ENCODE measurements at places on chromosomes 1 and 21. TPM values are rescaled to one million over a fixed set of nuclear protein-coding genes. Genes with fewer than 3 reads are reported as not detected.

DNA sequence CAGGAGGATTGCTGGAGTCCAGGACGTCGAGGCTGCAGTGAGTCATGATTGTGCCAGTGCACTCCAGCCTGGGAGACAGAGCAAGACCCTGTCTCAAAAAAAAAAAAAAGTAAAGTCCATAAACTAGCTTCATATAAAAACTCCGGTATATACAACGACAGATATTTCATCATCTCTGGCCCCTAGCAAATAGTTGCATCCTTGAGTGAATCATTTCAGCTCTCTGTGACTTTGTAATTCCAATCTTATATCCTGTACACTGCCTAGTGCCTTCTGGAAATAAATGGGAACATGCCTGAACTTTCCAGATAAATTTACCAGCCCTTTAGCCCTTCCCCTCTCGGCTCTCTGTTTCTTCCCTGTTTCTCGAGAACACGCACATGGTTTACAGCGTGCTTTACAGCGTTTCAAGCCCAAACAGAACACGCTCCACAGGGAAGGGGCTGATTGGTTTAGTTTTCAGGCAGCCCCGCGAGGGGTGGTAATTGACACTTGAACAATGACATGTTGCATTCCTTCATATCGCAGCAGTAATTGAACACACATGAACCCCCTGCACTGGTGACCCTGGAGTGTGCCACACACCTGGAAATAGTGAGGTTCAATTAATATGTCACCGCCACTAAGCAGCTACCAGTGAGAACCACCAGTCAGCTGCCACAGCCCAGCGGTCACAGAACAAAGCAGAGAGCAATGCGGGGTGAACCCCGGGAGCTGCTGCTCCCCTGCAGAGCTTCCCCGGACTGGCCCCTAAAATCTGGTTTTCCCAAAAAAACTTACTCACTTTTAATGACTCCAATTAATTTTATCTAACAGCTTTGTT is 35.7 kb upstream of the SIM2 start:
- no peak for DNase-seq

DNA sequence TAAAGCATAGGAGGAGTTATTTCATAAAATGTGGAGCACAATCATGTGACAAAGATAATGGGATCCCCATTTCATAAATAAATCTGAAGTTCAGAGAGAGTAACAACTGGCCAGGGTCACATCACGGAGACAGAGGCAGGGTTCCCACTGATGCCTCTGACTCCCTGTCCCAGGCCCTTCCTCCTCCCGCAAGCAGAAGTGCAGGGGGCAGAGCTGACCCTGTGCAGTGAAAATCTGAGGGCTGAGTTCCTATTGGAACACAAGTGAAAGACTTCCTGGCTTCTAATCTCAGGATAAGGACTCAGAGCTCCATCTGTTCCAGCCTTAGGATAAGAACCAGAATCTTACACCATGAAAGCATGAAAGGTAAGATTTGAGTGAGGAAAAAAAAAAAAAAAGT is 22.0 kb downstream of the SELL start:
- no peak for DNase-seq

- no peak for DNase-seq
These were observed 80.7 kb downstream of the MRPL37 start for GRCh38 chr1:54280651-54281050.

GRCh38 chr1:228471762-228472398 is 15.3 kb upstream of the RNF187 start:
- no peak for DNase-seq

- no peak for DNase-seq
These were observed 90.1 kb upstream of the SLC25A33 start for GRCh38 chr1:9449110-9449627.

GRCh38 chr21:43975469-43976098 is 36.5 kb upstream of the TRAPPC10 start:
- DNase-seq: peak; percentile 74

GRCh38 chr1:24506691-24507381 is 4.2 kb downstream of the RCAN3 start:
- no peak for DNase-seq

DNA sequence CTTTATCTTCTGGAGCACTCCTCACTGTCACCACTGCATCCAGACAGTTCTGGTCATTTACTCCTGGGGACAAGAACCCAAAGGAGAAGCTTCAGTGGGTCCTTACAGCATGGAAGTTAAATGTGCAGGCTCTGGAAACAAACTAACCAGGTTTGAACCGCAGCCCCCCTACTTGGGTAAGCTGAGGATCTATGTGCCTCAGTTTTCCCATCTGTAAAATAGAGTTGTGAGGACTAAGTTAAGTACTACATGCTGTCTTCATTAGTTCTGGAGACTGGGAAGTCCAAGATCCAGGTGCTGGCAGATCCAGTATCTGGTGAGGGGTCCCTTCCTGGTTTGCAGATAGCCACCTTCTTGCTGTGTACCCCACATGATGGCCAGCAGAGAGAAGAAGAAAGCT is 8.0 kb upstream of the ATP1A2 start:
- no peak for DNase-seq

DNA sequence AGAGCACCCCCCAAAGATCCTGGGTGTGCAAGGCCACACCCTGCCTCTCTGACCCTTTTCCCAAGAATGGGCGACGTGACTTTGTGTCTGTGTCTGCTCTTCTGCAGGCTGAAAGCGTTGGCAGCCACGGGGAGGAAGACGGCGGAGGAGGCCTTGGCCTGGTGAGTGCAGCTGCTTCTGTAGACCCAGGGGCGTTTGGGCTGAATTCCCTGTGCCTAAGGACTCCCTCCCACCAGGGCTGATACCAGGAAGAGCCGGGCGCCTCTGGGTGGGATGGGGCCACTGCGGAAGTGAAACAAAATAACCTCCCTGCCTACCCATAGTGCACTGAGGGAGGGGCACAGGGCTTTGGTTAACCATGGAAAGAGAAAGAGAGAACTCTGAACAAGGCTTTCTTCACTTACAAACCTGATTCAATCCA is 2.5 kb downstream of the UBASH3A start:
- no peak for DNase-seq

DNA sequence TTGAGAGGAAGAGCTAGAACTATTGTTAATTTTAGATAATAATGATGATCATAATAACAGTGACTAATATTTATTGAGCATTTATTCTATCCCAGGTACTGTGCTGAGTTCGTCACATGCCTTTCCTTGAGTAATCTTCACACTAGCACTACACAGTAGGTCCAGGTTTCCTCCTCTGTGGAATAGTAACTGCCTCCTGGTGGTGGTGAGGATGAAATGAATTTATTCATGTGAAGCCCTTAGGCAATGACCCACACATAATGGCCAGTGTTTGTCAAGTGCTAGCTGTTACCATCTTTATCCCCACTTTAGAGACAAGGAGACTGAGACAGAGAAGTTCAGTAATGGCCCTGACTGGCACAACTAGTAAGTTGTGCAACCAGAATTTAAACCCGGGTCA is 5.9 kb downstream of the NIPAL3 start:
- DNase-seq: no peak

DNA sequence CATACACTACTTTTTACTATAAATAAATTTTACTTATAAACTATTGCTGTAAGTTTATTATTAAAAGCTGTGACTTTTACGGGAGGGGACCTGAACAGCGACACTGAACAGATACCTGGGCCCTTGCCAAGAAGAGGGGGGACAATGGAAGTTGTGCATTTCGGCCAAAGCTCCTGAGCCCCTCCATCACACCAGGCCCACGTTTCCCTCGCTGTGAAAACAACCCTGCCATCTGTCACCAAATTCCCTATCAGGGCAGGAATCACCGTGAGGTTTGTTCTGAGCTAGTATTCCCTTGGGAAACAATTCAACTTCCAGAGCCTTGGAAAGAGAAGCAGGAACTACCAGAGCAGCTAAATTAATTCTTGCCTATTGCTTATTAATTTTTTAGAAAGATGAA is 37.0 kb downstream of the VTCN1 start:
- DNase-seq: no peak

GRCh38 chr1:229035748-229036082 is 235.2 kb upstream of the RAB4A start:
- DNase-seq: no peak

GRCh38 chr1:71068325-71069240 is 12.3 kb downstream of the ZRANB2 start:
- no peak for DNase-seq

- DNase-seq: no peak
These were observed 330.1 kb upstream of the PBX1 start for GRCh38 chr1:164228928-164229327.

GRCh38 chr1:203142124-203142523 is 14.6 kb downstream of the ADORA1 start:
- DNase-seq: no peak

DNA sequence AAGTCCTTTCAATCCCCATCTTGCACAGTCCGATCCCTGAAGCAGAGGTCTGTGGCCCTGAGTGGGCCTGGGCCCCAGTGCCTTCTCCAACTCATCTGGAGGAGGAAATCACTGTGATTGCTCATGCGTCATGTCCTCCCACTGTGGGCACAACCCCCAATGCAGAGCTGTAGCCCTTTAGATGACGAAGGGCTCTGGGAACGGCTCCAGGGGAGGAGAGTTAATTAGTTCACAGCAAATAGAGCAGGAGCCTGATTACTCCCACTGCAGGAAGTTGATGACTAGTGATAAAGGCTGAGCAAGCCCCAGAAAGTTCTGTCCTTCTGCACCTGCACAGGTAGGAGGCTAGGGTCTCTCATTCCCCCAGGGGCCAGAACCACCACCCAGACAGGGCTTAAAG is 111.5 kb downstream of the CCDC185 start:
- no peak for DNase-seq

- DNase-seq: no peak
These were observed 46.3 kb upstream of the TNFSF18 start for GRCh38 chr1:173097001-173097400.

- DNase-seq: no peak
These were observed 248.7 kb upstream of the CXADR start for GRCh38 chr21:17264182-17264581.

GRCh38 chr1:6490181-6491080 is 1.0 kb downstream of the PLEKHG5 start:
- DNase-seq: peak; percentile 21

DNA sequence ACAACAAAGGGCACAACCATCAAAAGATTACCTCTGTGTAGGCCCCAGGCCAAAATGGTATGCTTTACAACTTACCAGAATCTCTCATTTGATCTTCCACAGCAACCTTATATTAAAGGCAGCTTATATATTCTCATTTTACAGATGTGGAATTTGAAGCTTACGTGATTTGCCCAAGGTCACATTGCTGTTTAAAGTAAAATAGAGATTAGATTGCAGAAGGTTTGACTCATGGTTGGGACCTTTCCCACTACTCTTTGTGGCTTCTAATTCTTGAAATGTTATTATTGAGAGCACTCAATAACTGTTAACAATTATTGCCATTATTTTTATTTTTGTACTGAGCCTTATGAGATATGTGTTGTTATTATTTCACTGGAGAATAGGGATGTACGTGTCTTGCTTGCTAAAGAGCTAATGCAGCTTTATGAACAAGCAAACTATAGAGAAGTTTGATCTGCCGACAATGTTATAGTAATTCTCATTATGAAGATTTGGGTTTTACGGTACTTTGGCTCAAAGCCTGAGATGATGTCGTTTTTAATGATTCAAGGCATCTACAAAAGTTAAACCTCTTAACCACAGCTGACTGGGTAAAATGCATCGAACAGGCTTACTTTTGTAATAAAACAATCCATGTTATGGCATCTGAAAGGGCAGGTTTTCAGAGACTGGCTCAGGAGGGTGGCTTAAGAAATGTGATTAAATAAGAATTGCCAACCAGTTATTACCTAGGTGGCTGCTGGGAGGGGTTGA is 43.3 kb upstream of the TSNAX start:
- DNase-seq: no peak

DNA sequence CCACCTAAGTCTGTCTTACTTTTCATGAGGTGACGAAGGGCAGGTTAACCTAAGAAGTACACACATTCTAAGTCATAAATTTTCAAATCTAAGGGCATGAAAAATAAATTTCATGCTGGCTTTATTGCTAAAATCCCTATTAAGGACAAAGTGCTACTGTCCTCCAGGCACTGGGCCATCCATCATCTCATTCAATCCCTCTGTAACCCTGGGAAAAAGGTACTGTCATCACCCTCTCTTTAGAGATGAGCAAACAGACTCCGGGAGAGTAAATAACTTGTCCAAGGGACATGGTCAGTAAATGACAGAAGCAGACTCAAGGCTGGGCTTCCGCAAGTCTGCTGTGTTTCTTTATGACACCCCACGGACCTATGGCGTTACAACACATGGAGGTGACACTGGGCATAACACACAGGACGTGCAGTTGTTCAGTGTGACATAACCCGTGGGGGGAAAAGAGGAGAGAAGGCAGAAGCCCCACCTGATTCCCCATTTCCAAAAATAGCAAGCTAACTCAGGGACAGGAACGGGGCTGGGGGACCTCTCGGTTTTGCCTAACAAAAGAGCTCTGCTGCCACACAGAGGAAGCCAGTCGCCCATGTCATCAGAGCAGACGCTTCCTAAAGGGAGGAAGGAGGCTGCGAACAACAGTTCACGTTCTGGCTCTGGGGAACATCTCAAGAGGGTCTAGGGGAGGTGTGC is 12.5 kb upstream of the SRM start:
- DNase-seq: no peak

The NBPF10 gene
- polyA plus RNA-seq: 0.21 TPM

The ANGPTL3 gene
- polyA plus RNA-seq: not detected

The BCAR3 gene
- polyA plus RNA-seq: 1.7 TPM

The SPATA46 gene
- not detected for polyA plus RNA-seq

The FCRL5 gene
- polyA plus RNA-seq: 69.9 TPM

Data from naive B cell (primary cell).